Cortex of kidney (tissue), 1 donor: ENCODE measurements at places on chromosomes 7 and 10.

GRCh38 chr10:72243822-72244437, 27.9 kb upstream of the ASCC1 start:
- DNase-seq = no peak

DNA sequence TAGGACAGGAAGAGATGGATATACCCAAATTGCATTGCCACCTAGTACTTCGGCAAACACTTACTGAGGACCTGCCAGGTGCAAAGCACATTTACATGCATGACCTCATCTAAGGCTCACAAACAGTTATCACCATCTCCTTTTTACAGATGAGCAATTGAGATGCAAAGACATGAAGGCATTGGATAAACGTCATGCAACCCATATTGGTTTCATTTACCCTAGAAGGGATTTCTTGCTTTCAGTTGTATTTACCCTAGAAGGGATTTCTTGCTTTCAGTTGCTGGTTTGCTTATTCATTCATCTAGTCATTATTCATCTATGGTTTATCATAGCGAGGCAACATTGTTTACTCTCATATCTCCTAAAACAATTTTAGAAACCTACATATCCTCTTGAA, 52.2 kb downstream of the STEAP1B start:
- no peak for DNase-seq

DNA sequence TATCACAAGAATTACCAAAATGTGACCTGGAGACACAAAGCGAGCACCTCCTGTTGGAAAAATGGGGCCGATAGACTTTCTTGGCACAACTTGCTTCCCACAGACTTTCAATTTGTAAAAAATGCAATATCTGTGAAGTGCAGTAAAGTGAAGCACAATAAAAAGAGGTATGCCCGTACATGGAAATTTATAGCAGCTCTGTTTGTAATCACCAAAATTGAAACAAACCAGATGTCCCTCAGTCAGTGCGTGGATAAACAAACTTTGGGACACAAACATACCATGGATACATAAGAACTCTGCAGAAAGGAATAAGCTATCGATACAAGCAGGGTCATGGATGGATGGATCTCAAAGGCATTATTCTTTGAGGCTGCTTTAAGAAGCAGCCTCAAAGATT, 33.6 kb downstream of the ARID5B start:
- no peak for DNase-seq

- DNase-seq = no peak
These were observed 79.2 kb downstream of the EPDR1 start for GRCh38 chr7:37999673-38000072.

DNA sequence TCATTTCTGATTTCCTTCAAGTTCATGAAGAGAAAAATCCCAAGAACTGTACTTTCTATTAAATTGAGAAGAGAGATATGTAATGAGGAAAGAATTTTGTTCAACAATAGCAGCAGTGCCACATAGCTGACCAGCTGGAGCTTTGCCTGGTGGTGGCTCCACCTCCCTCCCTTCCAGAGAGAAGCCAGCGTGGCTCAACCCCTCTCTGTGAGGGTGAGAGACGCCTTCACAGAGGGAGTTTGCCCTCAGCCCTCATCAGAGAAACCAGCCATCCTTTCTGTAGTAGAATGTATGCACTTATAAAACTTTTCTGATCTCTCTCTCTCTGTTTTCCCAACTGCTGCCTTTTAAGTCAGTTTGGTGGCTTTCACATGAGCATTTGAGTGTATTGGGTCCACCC, 20.5 kb upstream of the COL1A2 start:
- no peak for DNase-seq
